Placental pericyte (primary cell): ENCODE measurements at places on chromosomes 5 and 9. TPM values are rescaled to one million over a fixed set of nuclear protein-coding genes. Genes with fewer than 3 reads are reported as not detected.

The TAF11L12 gene
- not detected in 2 replicates for total RNA-seq

The HSPA9 gene
- 433 and 845 TPM in 2 replicates for total RNA-seq

The PNPLA7 gene
- 0.86 and 1.1 TPM in 2 replicates for total RNA-seq

The PCA3 gene
- not detected in 2 replicates for total RNA-seq
